ENCODE measurements at places on chromosomes 7 and 10.
A peak's percentile ranks its signal among the peaks of the same experiment; 100 is the strongest.

- DNase-seq = no peak
Measured at GRCh38 chr7:123782071-123782798, 33.4 kb upstream of the WASL start.

GRCh38 chr10:110512461-110513187 lies 14.9 kb downstream of the DUSP5 start:
- DNase-seq = peak; percentile 67

GRCh38 chr7:33824911-33825459 lies 80.4 kb upstream of the BMPER start:
- DNase-seq = no peak

- DNase-seq = no peak
Measured at GRCh38 chr7:132696332-132696731, 120.1 kb upstream of the PLXNA4 start.

- DNase-seq = peak; percentile 97
Measured at GRCh38 chr7:56063882-56064625, at the start of gene SUMF2. Gene SUMF2 (plus strand): TSS chr7:56064286. CDS start chr7:56064312, 26 bp downstream.

- peak; percentile 55 for DNase-seq
Measured at GRCh38 chr7:80611779-80612178, 26.7 kb upstream of the CD36 start.

GRCh38 chr10:70939441-70940003 lies 51.2 kb upstream of the PCBD1 start:
- DNase-seq = no peak
